Fibroblast of skin of abdomen (primary cell): ENCODE measurements at places on chromosomes 11 and 22.

DNA sequence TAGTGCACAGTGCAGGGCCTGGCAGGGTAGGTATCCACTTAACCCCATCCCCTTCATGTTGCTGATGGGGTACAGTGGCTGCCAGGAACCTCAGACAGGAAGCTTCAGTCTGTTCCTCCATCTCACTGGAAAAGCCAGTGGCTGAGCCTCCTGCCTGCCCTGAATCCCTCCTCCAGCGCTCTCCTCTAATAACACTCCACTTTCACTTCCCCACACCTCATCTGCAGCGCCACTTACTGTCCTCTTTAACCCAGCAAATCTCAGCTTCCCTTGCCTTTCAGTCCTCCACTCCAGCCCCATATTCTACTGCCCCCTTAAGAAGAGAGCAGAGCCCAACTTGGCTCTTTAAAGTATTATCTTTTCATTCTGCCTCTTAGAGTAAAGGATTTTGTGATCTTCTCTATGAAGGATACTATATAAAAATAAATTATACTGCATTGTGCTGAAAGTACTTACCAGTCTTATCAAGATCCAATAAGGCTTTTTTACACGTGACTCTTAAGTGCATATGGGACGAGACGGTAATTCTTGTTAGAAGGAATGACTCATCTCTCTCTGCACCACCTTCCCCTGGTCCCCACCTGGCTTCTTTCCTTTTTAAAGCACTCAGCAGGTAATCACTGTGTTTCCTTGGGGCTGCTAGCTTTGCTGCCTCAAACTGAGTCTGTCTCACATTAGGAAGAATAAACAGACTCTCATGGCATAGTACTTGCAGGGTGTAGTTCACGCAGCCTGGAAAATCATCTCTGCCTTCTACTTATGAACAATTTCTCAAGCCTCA is 238.0 kb upstream of the NARS2 start:
- no peak for DNase-seq

- no peak for DNase-seq
Measured at GRCh38 chr11:42498971-42499370, 812.8 kb upstream of the API5 start.

GRCh38 chr11:94961255-94961654 is 12.1 kb downstream of the CWC15 start:
- no peak for DNase-seq

DNA sequence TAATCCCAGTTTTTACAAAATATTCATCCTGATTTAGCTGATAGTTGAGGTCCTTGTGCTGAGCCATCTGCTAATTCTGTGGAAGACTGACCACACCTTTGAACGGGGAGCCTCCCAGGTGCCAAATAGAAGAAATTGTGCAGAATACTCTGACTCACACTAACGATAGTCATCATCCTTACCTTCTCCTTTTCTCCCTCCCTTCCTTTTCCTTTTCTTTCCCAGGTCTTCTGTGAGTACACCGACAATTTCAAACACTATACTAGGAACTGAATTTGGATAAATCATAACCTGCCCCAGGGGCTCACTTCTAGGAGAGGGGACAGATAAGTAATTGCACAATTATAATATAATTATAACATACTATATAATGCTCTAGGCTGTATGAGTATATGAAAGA is 73.1 kb upstream of the CTSC start:
- DNase-seq = no peak

GRCh38 chr22:24146791-24147353 is 34.4 kb upstream of the SUSD2 start:
- peak; percentile 89 for DNase-seq

DNA sequence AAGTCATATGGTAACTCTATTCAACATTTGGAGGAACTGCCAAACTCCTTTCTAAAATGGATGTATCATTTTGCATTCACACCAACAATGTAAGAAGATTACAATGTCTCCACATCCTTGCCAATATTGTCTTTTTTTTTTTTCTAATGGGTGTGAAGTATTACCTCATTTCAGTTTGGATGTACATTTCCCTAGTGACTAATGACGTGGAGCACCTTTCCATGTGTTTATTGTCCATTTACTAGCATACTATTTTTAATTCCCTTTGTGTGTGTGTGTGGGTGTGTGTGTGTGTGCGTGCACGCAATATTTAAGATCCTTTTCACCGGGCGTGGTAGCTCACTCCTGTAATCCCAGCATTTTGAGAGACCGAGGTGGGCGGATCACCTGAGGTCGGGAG is 62.7 kb downstream of the APOL3 start:
- DNase-seq = no peak

DNA sequence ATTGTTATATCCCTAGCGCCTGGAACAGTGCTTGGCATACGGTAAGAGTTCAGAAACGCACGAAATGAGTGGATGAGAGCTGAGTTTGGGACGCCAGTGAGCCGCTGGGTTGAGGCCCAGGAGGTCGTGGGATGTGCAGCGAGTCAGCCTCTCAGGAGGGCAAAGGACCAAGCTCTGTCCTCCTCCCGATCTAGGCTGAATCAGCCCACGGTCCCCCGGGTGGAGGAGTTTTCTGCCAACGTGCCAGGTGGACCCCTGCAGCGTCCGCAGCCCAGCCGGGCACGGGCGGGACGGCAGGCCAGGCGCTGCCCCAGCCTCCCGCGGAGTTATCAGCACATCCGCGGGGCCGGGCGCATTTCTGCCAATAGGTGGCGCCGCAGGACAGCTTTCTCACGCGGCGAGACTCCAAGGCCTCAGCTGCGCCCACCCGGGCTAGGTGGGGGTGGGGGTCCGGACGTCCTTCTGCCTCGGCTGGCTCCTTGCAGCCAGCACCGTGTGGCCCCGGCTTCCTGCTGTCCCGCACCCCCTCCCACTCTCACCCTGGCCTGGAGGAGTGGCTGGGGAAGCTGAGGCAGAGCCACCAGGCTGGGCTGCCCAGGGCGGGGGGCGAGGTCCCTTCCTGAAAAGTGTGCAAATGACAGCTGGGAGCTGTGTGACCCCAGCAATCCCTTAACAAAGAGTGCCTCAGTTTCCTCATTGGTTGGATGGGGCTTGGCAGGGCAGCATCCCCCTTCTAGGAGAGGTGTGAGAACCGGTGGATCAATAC is 2.2 kb upstream of the RPS19BP1 start:
- DNase-seq = peak; percentile 74

DNA sequence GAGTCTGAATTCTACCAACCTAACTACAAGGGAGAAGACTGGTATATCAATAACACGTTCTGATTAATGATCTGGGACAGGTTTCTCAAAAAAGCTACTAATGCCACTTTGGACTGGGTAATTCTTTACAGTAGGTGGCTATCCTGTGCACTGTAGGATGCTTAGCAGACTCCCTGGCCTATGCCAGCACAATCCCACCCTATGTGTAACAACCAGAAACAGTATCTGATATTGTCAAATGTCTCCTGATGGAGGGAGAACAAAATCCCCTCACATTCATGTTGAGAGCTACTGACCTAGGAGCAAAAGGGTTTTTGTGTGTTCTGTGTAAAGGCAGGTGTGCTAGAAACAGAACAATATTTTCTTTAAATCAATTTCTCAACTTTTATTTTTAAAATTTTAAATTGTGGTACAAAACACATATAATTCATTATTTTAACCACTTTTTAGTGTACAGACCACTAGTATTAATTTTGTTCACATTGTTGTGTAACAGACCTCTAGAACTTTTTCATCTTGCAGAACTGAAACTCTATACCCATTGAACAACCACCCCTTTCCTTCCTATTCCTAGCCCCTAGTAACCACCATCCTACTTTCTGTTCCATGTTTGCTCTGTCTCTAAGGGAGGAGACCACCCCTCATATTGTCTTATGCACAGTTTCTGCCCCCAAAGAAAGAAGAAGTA is 2.1 kb upstream of the MS4A6A start:
- DNase-seq = no peak

DNA sequence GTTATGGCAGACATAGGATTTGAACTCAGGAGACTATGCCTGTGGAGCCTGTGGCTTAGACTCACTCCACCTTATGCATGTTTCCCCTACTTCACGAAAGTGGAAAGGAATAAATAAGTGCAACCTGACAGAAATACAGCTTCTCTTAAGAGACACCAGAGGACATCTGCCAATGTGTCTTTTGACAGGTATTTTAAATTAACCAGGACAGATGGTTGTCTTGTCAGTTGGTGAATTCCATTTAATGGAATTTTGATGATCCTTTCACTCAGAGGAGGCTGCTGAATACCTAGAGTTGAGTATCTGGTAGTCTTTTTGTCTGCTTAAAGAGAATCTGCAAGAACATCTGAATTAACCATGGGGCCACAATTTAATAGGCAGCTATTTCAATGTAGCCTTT is 46.1 kb downstream of the NELL1 start:
- no peak for DNase-seq

DNA sequence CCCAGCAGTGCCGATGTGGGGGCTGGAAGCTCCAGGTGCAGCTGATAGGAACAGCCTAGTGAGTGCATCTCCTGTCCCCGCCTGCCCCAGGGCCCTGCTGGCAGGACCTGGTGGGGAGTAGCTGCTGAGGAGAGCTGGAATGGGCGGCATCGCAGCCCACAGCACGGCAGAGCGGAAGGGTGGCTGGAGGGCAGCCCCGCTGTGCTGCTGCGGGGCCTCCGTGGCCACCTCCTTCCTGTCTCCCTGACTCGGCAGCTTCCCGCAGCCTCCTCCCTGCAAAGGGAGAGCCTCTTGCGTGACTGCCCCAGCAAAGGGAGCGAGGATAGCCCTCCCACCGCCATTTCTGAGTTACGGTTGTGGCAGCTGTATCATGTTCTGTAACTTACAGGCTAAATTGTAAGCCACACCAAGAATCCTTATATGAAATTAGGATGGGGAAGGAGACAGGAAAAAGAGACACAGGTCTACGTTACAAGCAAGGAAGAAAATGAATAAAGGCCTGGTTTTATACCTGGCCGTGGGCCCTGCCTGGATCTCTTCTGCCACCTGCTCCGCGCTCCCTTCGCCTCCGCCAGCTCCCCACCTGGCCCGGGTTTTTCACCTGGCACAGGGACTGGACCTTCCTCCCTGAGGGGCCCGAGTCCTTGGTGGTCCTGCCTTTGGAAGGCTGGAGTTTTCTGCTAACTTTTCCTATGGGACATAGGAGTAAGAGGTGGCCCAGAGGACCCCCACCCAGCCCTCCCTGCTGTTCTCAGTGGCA is 10.0 kb downstream of the TPCN2 start:
- DNase-seq = no peak

GRCh38 chr11:110984147-110984546 is 261.4 kb upstream of the POU2AF2 start:
- peak; percentile 53 for DNase-seq

DNA sequence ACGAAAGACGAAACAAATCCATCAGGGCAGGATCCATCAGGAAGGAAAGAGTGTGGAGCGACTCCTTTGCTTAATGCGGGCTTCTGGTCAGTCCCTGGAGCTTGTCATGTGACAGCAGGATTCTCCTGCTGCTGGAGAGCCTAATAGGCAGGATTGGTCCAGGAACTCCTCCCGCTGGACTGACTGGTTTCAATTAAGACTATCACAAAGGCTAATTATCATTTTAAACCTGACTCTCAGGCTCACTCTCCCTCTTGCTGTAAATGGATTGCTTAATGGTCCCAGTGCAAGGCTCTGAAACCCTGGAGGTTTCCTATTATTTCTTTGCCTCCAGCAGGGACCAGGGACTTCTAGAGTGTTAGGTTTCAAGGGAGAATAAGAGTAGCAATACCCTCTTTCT is 493.8 kb downstream of the NTM start:
- no peak for DNase-seq

DNA sequence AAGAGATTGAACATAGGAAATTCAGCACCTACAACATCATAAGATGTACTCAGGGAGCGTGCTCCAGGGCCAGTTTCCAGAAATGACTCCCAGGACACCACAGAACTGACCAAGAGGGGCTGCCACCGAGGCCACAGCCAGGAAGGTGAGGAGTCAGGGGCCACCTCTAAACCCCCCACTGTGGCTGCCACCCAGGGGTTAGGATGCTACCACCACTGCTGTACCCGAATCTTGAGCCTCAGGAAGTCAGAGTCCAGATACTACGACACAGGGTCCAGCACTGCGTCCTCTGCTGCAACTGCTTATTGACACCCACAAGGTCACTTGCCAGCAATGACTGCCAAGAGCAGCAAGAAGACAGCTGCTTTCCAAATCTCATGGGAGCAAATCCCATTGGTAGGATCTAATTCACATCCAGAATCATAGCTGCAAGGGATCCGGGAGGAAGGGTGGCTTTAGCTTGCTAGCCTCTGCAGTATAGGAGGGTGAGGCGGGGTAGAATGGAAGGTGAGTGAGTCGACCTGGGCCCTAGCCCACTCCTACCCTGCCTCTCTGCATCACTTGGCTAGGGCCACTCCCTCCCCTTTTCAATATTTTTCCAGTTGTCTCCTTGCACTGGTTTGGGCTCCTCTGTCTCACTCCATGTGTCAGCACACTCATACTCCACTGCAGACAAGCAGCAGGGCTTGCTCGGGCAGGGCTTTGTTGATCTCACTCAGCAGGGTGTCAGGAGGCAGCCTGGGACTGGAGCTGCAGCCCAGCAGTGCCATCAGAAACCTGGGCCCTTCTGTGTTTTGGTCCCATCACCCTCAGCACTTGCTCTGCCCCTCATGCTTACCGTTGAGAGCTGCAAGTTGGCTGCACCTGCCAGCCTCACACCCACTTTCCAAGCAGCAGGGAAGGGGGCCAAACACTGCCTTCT is 18.1 kb upstream of the CYTH4 start:
- no peak for DNase-seq

DNA sequence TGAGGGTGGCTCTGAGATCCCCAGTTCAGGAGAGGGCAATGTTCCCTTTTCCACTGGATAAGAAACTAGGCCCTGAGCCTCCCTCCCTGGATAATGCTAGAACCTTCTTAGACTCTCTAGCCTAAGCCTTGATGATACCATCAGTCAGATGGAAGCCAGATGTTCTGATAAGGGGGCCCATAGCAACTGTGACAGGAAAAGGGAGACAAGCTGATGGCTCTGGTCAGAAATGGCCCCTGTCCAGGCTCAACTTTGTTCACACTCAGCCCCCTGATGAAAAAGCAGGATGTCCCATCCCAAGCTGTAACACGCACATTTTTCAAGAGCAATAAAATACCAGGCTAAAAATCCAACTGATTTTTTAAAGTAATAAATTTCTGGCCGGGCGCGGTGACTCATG is 7.2 kb upstream of the OAF start:
- DNase-seq = no peak

GRCh38 chr11:103368145-103368544 is 258.9 kb downstream of the DYNC2H1 start:
- DNase-seq = peak; percentile 60

DNA sequence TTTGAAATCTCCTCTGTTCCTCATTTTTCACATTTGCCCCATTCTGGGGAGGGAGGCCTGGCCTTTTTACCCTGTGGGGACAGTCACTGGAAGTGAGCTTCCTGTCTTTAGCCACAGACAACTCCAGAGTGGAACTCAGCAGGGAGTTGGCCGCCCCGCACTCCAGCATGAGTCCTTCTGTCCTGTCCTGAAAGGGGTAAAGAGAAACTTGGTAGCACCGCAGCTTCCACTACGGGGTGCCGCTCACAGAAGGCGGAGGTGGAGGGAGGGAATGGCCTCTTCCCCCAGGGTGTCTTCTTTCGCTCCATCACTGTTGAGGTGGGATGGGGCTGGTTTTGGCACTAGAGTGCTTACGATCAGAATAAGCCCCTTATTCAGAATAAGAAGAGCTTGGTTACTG is 132.2 kb downstream of the ST3GAL4 start:
- no peak for DNase-seq
